ENCODE measurements at places on chromosomes 5 and 9. TPM values are rescaled to one million over a fixed set of nuclear protein-coding genes. Genes with fewer than 3 reads are reported as not detected.

Gene NR2F1
- 5.2 TPM for total RNA-seq

Gene ANKRD34B
- not detected for total RNA-seq

Gene PCDHGA11
- 11.0 TPM for total RNA-seq

Gene CA9
- total RNA-seq, result not detected

Gene MORN5
- total RNA-seq, result not detected

Gene PAPPA
- 21.9 TPM for total RNA-seq

Measured in aortic smooth muscle cell (primary cell).